Astrocyte of the spinal cord (primary cell): ENCODE measurements at places on chromosomes 3 and 15.

GRCh38 chr3:129560269-129560787 is 17.4 kb downstream of the H1-8 start:
- peak; percentile 49 for DNase-seq

GRCh38 chr3:160928183-160928726 is 172.2 kb downstream of the PPM1L start:
- no peak for DNase-seq

DNA sequence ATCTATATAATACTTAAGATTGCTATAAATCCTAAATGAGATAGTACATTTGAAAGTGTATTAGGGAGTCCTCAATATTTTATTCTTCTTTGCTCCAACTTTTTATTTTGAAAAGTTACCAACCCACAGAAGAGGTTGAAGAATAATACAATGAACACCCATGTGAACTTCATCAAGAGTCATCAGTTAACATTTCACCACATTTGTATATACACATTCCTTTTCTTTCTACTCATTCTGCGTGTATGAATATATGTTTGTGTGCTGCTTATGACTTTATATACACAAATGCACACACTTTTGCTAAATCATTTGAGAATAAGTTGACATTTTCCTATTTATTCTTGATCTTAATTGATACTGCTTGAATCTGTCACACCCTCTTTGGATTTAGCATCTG is 193.3 kb upstream of the CGNL1 start:
- no peak for DNase-seq

- no peak for DNase-seq
These were observed 410.4 kb downstream of the SHQ1 start for GRCh38 chr3:72437661-72438406.

- peak; percentile 84 for DNase-seq
These were observed 357.7 kb downstream of the OTOL1 start for GRCh38 chr3:161854232-161854771.

GRCh38 chr15:43799209-43799944 is 643 bp downstream of the SERINC4 start:
- DNase-seq: no peak

DNA sequence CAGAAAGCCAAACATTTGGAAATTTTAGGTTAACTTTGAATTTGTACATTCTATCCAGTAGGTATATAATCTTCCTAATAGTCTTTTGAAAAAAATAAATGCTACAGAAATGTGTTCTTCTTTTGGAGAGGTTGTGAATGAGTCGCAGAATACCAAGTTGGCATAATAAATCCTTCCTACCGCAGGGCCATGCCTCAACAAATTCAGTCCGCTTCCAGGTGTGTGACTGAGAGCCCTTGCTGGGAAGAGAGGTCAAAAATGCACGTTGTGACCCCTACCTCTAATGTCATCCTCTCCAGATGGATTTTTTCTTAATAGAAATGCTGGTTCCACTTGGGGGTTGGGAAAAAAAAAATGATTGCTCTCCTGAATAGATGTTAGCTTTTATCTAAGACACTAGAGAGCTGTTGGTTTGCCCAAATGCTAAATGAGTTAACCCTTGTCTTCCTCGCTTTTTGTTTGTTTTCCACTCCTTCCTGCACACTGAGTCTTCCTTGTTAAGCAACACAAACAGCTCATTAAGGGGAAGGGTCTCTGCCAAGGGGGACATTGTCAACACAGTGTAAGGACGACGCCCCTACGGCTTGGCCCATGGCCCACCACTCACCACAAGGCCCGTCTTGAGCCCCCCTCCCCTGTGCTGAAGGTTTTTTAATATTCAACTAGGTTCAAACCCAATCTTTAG is 33.9 kb downstream of the RLBP1 start:
- DNase-seq: no peak

- DNase-seq: no peak
These were observed 35.8 kb downstream of the ABHD17C start for GRCh38 chr15:80730926-80731325.

- peak; percentile 66 for DNase-seq
These were observed at the start of gene SHISA5 for GRCh38 chr3:48504051-48504946. SHISA5 (minus strand) TSS chr3:48504174; CDS start chr3:48504094, 80 bp downstream.

GRCh38 chr3:185818267-185818875 is 6.5 kb downstream of the IGF2BP2 start:
- DNase-seq: no peak

DNA sequence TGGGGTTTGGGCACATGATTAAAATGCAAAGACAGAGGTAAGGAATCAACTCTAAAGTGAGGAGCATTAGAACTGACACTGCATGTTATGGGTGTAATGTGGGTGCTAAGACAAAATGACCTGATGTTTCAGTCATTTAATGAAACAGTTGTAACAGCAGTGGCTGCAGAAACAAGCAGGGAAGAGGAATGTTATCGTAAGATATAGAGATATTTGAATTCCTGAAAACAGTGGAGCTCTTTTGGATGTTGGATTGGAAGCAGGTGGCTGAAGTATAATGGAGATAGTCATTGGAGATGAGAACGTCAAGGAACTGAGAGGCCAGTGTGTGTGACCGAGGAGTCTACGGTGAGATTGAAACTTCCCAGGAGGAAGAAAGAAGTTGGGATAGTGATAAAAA is 1065.2 kb downstream of the ZPLD1 start:
- DNase-seq: no peak

DNA sequence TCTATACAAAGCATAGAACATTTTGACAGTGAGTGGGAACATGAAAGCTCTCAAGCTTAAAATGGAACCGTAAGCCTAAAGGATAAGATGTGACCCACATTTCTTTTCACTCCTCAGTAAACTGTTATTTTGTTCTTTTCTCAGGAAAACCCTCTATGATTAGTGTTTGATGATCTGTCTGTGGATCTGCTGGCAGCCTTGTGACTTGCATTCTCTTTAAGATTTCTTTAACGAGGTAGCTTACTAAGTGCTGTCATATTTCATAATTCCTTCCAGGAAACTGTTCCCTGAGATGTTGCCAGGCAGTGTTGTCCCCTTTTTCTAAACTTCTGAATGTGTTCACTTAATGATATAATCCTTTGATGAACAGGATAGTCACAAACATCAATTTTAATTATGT is 167.6 kb downstream of the PYDC2 start:
- DNase-seq: no peak

DNA sequence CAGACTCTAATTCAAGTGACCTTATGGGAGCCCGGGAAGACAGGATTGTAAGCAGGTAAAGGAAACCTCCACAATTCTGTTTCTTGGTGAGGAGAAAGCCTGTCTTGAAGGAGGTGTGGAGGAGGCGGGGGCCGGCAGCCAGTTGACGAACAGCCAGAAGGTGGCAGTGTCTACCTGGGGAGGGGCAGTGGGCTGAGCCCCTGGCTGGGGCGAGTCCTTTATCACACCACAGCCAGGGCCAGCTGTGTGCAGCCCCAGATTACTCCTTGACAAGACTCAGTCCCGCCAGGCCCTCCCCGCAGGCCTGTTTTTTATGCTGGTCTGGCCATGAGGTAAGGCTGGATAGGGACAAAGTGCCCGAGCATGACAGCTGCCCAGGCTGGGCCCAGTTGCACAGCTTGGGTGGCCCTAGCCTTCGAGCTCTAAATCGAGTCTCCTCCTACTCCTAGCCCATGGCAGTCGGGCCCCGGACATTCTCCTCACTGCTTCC is 40.9 kb upstream of the IDH2 start:
- peak; percentile 49 for DNase-seq

GRCh38 chr15:81069356-81069755 is 64.7 kb upstream of the CFAP161 start:
- DNase-seq: no peak

DNA sequence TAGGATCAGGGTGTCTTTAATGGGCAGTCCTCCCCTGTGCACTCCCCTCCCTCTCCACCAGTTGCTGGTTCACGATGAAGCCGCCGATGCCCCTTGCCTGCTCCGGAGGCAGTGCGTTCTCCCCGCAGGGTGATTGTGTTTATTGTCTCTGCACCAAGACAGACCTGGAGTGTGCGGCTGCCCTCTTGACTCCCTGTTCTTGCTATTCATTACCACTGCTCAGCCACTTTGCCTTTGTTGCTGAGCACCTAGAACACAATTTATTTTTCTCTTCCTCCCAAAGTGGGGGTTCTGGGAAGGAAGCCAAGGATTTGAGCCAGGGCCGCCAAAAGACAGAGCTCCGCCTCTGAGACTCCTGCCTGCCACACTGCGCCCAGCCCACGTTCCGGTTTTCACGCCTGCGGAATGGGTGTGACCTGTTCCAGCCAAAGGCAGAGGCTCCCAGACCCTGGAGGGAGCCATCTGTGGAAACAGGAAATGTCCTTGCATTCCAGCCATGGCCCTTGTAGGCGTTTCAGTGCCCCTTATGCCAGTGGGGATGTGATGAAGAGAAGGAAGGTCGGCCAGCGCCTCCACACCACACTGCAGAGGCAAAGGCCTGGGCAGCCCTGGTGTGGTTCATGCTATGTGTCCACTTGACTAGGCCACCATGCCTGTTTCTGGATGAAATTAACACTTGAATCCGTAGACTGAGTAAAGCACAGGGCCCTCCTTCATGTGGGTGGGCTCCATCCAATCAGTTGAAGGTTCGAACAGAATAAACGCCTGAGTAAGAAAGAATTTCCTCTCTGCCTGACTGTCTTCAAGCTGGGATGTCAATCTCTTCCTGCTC is 85.8 kb downstream of the HMG20A start:
- peak; percentile 52 for DNase-seq

- no peak for DNase-seq
These were observed at the start of gene FURIN for GRCh38 chr15:90868261-90868689. FURIN (plus strand) TSS chr15:90868588; CDS start chr15:90875741, 7,153 bp downstream.

DNA sequence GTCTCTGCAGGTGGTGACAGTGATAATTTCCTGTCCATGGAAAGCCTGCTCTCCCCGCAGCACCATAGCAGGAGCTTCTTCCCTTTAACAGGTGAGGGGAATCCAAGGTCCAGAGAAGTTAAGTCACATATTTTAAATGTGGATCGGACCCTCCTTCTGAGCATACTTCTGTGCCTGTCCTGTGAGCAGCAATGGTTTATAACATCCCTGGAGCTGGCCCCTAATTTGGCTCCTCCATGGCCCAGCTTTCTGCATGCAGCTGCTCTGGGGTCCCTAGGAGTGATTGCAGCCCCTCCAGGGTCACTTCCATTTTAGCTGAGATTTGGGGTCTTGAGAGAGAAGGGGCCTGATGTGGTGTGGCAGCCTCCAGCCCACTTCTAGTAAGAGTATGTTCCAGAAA is 127.8 kb downstream of the EEFSEC start:
- no peak for DNase-seq

DNA sequence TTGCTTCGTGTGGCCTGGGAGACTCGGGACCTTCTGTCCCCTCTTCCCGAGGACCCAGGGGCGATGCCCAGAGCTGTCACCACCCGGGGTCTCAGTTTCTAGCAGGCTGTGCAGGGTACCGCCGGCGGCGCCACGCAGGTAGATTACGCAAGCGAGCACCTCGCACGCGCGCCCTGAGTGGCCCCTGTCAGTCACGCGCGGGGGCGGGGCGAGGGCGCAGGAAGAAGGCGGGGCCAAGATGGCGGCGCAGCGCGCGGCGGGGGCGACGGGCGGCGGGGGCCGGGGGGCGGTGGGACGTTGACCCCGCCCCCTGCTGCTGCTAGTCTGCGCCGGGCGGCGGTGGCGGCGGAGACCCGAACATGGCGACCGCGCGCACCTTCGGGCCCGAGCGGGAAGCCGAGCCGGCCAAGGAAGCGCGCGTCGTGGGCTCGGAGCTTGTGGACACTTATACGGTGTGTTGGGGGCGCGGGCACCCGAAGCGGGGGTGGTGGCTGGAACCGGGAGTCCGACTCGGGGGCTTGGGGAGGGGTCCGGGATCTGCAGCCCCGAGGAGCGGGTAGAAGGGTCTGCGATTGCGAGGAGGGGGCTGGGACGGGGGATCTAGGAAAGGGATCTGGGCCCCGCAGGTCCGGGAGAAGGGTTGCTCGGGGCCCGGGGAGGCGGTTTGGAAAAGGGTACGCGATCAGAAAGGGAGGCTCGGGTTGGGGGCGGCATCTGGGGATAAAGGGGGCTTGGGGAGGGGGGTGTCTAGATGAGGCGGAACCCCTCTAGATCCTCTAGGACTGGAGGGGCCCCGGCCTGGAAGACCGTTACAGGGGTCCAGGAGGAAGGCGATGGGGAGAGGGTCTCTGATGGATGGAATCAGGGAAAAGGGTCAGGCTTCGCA is at the start of gene NISCH:
TSS of gene NISCH (plus strand) at position 322 of the 886 bp plus-strand sequence. CDS start at position 360, 38 bp downstream.
- DNase-seq: peak; percentile 58

DNA sequence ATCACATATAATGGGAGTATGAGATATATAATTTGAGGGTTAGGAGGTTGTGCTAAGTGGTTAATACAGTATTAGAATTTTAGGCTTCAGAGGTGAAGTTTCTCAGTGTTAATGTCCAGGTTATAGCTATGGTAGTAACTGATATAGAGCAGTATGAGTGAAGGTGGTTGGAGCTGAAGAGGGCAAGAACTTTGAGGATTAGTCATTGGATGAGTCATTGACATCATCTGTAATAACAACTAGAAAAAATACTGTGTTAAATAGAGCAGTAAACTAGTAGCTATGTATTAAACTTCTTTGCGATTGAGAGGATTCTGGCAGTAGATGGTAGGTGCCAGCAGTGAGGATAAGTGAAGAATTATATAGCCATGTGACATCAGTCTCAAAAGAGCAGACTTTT is 47.5 kb upstream of the EIF3J start:
- DNase-seq: peak; percentile 90

DNA sequence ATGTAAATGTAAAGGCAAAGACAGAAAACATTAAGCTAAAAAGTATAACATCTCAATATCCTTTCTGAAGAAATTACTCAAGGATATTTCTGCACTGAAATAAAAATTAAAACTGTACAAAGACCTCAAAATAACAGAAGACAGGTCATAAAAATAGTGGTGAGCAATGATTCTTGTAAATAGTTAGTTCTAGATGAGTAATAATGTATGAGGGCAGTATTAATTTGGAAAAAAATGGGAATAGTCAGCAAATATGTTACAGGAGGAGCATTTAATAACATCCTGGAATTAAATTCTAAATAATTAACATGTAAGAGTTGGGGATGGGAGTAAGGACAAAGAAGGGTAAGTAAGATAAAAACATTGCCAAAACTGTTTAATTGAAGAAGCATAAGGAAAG is 247.5 kb downstream of the DTWD1 start:
- DNase-seq: no peak

- no peak for DNase-seq
These were observed 106.2 kb downstream of the DGKG start for GRCh38 chr3:186255703-186256331.

DNA sequence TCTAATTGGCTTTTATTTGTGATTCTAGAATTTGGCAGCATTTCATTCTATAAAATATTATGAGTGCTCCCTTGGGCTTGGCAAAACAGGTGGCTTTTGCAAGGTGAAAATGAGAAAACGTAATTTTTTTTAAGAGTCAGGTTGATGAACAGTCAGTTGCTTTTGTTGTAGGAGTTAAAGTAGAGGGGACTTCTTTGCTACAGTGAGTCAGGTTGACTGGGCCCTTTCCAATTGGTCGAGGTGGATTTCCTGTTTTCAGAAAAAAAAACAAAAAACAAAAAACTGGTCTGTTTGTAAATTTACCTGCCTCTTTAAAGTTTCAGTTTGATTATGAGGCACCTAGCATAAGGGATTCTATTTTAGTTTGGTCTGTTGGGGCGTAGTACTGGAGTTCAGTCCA is 1469.4 kb upstream of the GBE1 start:
- DNase-seq: no peak

GRCh38 chr15:67116742-67117141 is 51.3 kb downstream of the SMAD3 start:
- no peak for DNase-seq

- no peak for DNase-seq
These were observed 102.3 kb upstream of the GBE1 start for GRCh38 chr3:81863756-81864155.
